ENCODE measurements at places on chromosomes 11 and 22.

GRCh38 chr22:28505416-28506149, 174.1 kb downstream of the TTC28 start:
- no peak for DNase-seq

DNA sequence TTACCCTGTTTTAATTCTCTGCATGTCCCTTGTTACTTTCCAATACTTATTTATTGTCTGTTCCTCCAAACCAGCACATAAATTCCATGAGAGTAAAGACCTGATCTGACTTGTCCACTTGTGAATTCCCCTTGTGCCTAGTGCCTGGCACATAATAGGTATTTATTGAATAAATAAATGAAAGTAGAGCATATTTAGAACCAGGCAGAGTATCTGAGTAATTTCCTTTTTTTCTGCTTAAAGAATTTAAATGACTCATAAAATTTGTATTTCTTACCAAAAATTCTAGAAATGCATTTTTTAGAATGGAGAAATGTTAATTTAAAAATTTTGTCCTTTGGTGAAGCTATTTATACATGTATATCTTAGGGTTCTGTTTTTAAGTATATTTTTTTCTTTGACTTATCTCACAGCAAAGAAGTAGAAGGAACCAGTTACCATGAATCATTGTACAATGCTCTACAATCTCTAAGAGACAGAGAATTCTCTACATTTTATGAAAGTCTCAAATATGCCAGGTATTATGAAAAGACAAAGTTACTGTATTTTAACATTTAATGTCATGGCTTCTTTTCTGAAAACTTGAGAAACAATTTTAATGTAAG, 96.8 kb downstream of the ATM start:
- DNase-seq = no peak

GRCh38 chr11:83025267-83025704, 46.4 kb downstream of the RAB30 start:
- DNase-seq = no peak

- DNase-seq = no peak
Measured at GRCh38 chr11:57425565-57426438, 1.1 kb downstream of the SLC43A3 start.

DNA sequence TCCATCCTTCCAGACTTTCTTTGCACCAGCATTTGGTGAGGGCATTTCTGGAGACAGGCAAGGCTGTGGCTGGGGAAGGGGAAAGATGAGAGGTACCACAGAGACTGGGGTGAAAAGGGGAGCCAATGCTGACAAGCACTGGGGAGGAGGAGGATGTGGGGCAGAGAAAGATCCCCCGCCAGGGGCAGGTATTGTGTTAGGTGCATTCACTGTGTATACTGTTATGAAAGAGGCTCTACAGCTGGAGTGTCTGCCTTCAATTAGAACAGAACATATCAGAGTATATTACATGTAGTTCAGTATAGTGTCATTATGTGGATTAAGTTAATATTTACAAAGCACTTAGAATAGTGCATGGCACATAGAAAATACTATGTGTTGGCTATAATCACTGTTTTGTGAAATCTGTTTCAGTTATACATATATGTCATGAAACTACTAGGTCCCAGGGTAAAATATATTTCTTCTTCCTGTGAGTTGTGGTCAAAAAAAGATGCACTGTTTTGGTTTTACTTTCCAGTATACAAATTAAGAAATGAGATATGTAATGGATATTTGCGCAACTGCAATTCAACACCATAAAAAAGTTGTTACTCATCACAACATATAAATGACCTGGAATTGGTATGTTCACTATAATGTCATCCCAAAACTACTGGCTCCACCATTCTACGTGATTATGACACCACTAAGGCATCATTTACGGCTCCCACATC, 8.4 kb downstream of the MSANTD2 start:
- DNase-seq = no peak

- DNase-seq = no peak
Measured at GRCh38 chr11:114307524-114308203, 11.5 kb downstream of the NNMT start.

DNA sequence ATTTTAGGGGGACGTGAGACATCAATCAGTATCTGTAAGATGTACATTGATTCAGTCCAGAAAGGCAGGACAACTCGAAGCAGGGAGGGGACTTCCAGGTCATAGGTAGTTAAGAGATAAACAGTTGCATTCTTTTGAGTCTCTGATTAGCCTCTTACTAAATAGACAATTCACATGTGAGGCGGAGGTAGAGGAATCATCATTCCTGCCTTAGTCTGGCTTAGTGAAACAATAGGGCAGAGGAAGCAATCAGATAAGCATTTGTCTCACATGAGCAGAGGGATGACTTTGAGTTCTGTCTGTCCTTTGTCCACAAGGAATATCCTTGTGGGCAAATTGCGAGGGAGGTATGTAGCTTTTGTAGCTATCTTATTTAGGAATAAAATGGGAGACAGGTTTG, 248.3 kb downstream of the DDX10 start:
- DNase-seq = no peak
